Coronary artery (tissue), 2 donors: ENCODE measurements at places on chromosomes 7 and 10.

DNA sequence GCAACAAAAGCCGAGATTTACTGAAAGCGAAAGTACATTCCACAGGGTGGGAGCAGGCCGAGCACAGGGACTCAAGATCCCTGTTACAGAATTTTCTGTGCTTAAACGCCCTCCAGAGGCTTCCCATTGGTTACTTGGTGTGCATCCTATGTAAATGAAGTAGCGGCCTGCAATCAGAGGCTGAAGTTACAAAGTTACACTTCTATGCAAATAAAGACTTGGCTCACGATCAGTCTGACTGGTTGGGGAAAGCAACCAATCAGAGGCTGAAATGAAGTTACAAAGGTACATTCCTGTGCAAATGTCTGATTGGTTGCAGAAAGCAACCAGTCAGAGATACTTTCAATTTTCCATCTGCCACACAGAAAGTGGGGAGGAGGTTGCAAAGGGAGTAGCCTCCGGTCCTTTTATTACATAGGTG lies 4.1 kb downstream of the ACBD7 start:
- no peak for DNase-seq

GRCh38 chr7:129354428-129355157 lies 79.6 kb upstream of the STRIP2 start:
- DNase-seq, result no peak

- peak; percentile 28 for DNase-seq
These were observed 22.3 kb downstream of the BTBD16 start for GRCh38 chr10:122293156-122293960.

DNA sequence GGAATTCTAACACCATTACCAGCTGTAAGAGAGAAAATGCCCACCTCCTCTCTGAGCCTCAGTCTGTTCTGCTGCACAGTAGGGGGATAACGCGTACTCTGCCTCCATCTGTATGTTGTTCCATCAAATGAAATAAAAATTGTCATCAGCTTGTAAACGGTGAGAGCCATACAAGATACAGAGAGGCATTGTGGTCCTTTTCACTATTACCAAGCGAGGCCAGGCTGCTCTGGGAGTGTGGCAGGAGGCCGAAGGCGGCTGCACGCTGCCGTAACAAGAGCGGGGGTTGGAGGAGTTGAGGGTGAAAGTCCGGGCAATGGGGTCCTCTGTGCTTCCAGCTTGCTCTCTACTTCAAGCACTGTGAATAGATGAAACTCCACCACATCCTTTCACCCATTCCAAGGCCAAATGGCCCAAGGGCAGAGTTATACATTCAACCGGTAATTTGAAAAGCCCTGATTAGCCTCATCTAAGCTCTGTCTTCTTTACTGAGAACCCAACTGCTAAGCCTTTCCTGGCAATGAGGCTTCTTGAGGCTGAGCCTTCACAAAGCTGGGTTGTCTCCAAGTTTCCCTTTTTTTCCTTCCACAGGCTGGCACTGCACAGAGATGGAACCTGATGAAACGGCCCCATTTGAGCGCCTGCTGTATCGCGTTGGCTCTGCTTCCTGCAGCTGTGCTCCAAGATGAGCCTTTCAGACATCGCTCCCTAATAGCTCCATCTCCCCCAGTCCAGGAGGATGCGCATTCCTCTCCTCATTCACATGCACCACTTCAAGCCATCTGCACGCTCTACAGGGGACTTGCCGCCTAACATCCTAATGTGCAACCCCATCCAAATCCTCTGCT lies 47.2 kb downstream of the PYROXD2 start:
- no peak for DNase-seq

GRCh38 chr7:131897016-131897789 lies 340.8 kb upstream of the PODXL start:
- DNase-seq, result no peak

DNA sequence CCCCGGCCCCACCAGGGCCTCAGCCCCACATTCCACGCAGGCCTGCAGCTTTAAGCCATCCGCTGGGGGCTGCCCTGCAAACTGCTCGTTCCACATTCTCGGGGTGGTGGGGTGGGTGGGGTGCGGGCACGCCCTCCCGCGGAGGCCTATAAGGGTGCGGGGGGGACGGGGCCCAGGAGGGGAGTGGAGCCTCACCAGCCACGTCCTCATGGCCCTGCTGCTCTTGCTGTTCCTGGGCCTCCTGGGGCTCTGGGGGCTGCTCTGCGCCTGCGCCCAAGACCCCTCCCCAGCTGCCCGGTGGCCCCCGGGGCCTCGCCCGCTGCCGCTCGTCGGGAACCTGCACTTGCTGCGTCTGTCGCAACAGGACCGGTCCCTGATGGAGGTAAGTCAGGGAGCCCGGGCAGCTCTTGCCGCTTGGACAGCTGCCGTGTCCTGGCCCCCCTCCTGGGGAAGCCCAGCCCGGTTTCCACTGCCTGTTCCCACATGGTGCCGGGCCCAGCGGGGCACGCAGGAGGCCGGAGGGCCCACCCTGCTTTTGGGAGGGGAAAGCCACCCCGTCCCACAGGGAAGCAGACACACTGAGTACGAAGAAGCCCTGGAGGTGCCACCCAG lies at the start of gene CYP2W1:
CYP2W1 (plus strand) TSS at position 178 of the 612 bp plus-strand sequence; CDS start at position 209, 31 bp downstream.
- no peak for DNase-seq

DNA sequence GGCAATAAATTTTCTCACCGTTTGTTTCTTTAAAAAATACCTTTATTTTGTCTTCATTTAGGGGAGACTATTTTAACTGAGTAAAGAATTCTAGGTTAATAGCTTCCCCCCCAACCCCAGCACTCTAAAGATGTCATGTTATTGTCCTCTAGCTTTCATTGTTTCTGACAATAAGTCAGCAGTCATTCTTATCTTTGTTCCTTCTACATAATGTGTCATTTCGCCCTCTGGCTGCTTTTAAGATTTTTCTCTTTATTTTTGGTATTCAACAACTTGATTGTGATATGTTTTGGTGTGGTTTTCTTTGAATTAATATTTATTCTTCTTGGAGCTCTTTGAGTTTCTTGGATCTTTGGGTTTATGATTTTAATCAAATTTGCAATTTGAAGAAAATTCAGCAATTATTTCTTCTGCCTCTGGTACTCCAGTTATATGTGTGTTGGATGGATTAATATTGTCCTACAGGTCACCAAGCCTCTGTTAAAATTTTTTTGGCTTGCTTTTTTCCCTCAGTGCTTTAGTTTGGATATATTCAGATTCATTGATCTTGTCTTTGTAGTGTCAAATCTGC lies 64.6 kb upstream of the ELN start:
- no peak for DNase-seq

DNA sequence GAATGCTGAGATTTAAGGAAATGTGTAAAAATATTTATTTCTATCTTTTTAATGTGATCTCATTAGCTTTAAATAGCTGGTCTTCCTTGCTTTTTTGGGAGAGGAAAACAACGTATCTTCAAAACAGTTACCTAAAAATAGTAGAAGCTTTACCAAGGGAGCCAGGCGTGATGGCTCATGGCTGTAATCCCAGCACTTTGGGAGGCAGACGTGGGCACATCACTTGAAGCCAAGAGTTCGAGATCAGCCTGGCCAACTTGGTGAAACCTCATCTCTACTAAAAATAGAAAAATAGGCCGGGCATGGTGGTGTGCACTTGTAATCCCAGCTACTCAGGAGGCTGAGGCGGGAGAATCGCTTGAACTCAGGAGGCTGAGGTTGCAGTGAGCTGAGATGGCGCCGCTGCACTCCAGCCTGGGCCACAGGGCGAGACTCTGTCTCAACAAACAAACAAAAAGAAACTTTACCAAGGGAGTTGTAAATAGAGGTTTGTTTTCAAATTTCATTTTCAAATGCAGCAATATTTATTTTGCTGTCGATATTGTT lies 48.4 kb upstream of the ITGB1 start:
- DNase-seq, result no peak

DNA sequence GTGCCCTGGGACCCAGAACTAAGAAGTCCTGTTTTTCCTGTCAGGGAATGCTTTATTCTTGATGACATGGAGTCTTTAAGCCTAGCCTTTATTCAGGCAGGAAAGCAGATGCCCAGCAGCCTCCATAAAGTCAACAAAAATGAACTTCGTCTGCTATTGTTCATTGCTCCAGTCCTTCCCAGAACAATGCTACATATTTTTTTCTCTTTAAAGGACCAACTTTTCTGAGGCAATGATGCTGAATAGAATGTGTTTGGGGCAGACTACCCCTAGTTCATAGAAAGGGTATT lies 47.6 kb upstream of the PDCD4 start:
- DNase-seq, result no peak

GRCh38 chr7:64753032-64753431 lies 41.2 kb upstream of the ZNF138 start:
- DNase-seq, result no peak

DNA sequence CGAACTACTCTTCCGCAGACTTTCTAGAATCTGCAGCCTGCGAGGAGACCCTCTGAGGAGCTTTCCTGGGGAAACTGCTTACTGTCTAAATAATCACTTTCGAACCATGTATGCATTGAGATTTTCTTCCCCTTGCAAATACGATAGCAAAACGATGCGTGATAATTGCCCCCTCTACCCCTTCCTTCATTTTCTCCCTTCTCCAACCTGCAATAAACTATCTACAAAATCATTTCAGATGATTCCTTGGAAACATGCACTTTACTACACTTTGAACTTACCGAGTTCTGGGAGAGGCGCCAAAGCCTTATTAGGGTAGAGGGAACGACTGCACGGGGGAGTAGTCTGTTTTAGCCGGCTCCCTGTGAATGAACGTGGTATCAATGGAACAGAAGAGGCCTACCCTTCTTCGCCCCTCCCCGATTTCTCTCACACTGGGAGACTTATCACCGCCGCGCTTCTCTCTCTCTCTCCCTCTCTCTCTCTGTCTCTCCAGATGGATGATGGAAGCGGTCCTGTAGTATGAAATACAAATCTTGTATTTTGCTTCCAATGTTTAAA lies at the start of gene FGFBP3:
FGFBP3 (minus strand) TSS at position 370 of the 561 bp plus-strand sequence. CDS start 517 bp downstream, outside the sequence.
- no peak for DNase-seq

DNA sequence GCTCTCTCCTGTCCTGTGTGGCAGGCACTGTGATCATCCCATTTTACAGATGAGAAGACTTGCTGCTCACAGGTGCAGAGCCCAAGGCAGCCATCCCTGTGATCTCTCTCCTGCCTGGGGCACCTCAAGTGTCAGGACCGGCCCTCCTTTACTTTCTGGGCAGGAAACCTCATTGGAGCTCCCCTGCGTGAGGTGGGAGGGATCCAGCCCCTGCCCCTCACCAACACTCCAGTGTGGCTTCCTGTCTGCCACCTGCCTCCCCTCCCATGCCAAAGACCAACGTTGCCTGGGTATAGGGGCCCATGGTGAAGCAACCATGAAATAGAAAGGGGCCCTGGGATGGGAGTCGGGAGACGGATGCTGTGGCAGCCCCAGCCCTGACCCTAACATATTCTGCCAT lies 91.2 kb upstream of the MYL10 start:
- DNase-seq, result no peak

GRCh38 chr10:126017961-126018560 lies 121.7 kb downstream of the FANK1 start:
- no peak for DNase-seq

- DNase-seq, result no peak
These were observed 79.8 kb upstream of the PTN start for GRCh38 chr7:137423321-137423720.

- peak; percentile 88 for DNase-seq
These were observed 20.5 kb downstream of the STRA8 start for GRCh38 chr7:135253851-135254771.

GRCh38 chr7:116653646-116654045 lies 18.4 kb upstream of the MET start:
- DNase-seq, result no peak

- DNase-seq, result no peak
These were observed 131.6 kb upstream of the NPY start for GRCh38 chr7:24152356-24152755.

DNA sequence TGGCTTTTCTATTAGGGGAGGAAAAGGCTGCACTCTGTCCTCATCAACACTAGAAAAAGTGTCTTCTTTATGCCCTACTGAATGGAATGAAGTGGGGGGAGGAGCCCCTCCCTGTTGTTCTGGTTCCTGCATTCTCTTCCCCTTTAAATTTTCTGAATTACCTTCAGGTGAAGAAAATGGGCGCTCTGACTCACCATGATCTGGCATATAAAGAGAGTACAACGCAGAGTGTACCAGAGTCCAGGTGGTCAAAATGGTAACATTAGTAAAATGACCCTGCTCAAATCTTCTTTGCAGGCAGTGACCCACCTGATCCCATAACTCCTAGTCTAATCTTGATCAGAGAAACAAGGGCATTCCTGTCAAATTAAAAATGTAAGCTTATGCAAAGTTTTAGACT lies 80.7 kb downstream of the THSD7A start:
- DNase-seq, result no peak

DNA sequence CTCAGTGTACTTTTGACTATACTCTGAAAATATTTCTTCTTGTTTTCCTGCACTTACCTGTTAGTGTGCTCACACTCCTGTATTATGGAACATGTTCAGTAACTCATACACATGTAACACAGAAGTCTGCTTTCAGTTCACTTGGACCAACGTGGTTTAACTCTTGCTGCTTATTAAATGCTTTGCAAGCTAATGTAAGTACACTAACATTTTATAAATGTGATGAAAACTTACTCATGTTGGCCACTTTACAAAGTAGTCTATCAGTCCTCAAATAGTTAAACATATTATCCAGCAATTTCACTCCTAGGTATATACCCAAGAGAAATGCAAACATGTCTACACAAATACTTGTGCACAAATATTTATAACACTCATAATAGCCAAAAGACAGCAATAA lies 98.4 kb downstream of the UBE2H start:
- no peak for DNase-seq

DNA sequence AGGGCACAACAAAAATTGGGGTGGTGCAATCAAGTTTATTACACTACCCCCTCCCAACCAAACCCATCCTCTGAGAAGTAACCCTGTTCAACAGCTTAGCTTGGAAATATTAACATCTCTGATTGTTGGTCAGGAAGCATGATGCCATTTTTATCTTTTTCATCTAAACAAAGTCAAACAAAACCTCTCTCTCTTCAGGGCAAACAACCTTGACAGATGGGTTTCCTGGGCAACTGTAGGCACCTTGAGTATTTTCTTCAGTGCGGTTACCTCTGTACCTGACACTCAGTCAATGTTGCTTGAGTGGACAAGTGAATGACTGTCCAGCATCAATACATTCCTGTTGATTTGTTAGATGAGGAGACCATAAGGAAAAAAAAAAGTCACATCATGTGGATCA lies 183.6 kb downstream of the NRP1 start:
- DNase-seq, result no peak
